NCI-H1048 (cell line): ENCODE measurements at places on chromosomes 2 and 18.

DNA sequence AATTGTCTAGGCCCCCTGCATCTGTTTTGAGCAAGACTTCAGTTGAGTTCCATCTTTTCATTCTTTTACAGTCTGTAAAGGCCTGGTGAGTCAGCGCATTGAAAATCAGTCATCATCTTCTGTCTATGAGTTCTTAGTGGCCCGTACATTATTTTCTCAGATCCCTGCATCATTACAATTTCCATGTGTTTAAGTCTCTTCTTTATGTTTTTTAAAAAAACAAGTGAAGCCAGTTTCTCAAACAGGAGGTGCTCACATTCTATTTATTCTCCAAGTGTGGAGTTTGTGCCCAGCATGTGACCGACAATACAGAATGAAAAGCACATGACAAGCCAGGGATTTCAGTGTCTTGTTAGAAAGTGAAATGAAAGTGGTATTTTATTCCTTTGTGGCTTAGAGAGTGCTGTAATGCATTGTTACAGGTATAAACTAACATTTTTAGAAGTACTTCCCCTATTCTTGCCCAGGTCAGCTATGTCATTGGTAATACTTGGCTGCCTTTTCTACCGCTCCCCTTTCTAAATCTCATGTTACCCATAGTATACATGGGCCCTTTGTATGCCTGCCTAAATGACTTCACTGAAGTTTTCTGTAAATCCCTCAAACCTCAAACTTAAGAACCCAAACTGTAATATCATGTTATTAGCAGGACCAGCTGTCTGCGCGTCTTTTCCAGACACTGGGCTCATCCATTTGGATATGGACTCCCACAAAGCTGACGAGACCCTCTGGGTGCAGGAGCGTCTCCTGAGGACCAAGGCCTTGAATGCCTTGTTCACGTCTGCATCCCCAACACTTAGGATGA lies 67.6 kb downstream of the FEZ2 start:
- DNase-seq: no peak

- no peak for DNase-seq
Observed at GRCh38 chr18:70428439-70428838, 139.6 kb downstream of the SOCS6 start.

GRCh38 chr2:164178835-164179465 lies 442.3 kb downstream of the GRB14 start:
- DNase-seq: no peak

DNA sequence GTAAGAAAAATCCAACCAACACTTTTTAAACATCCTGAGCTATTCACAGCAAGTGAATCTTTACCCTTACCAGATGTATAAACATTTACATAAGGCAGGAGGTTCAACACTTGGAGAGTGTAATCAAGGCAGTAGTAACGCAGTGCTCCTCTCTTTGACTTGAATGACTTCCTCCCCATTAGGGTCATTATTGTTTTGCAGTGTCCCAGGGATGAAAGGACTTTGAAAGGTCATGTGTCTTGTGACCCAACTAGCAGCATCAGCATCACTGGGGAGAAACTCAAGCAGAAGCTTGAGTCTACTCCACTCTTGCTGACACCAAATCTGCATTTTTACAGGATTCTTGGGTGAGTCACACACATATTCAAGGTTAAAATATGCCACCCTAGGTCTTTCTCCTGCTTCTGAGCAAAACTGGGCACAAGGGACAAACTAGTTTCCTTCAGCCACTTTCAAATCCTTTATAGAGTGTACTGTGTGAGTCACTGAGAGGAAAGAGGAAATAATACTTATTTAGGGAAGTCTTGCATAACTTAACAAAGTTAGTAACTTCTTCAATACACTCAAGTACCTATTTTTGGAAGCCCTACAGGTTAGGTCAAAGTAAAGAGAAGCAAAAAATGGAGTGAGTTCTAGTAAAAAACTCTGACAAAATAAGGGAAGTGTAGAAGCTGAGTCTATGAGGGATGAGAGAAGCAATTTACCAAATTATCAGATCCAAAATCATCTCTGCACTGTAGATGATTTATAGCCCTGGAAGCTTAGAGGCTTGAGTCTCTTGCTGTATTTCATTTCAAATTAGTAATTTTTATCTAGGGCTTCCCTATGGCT lies 51.0 kb upstream of the EML4 start:
- no peak for DNase-seq

GRCh38 chr2:236943841-236944513 lies 141.7 kb upstream of the COPS8 start:
- DNase-seq: no peak

DNA sequence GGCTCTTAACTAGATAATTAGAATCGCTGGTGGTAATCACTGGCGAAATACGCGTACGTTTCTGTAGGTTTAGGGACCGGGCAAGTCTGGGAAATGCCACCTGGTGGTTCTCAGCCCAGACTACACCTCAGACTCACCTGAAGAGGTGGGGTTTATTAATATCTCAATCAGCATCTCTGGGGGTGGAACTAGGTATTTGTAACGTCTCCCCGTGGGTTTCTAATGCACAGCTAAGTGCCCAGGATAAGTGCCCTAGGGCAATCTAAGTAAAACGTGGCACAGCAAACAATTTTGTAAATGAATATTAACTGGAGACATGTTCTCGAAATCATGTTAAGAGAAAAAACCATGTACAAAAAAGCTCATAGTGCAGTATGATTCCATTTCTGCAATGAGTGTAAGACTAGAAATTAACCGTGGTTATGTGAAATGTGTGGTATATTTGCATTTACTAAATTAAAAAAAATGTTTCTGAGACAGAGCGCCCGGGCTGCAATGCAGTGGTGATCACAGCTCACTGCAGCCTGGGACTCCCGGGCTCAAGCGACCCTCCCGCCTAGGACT lies 760 bp upstream of the CNOT11 start:
- no peak for DNase-seq

DNA sequence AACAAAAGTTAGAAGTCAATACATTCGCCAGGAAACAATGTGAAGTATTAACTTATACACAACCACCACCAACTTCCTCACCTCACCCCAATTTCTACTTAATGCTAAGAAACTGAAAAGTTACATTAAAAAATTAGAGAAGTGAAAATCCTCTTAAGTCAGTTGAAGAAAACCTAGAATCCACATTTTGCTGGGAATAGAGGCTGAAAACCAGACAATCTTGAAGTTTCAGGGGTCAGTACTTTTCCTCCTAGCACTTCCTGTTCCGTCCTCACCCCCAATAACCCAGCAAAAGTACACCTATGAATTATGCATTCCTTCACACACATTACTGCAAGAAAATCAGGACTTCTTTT lies 6.3 kb downstream of the YES1 start:
- no peak for DNase-seq

DNA sequence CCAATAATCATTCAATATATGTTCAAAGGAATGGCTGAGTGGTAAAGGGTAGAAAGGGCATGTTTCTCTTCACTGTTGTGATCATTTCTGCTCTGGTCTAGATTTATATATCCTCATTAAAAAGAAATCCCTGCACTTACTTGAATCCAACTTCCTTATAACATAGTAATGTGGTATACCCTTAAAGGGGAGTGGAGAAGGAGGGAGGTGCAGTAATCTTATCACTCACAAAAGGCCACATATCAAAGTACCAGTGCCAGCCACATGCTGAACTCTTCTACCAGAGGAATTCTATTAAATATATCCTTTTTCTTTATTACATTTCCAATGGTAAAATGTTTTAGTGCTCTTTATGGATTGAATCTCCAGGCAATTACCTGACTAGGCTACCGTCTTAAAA lies 3.3 kb downstream of the KATNAL2 start:
- DNase-seq: no peak

DNA sequence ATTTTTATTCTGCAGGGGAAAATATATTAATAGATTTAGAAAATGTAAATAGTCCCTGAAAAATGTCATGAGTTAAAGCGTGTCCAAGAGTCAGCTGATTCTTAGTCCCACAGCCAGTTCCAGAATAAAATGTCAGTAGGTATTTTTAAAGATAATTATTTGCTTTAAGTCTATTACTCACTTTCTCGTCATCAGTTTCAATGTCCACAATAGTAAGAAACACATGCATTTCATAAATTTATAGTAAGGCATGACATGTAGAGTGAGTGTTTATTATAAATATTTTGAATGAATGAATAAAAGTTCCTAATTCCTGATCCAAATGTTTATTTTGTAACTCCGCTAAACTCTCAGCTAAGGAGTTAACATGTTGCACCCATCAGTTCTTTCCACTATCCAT lies 1044.0 kb upstream of the PIK3C3 start:
- DNase-seq: no peak

DNA sequence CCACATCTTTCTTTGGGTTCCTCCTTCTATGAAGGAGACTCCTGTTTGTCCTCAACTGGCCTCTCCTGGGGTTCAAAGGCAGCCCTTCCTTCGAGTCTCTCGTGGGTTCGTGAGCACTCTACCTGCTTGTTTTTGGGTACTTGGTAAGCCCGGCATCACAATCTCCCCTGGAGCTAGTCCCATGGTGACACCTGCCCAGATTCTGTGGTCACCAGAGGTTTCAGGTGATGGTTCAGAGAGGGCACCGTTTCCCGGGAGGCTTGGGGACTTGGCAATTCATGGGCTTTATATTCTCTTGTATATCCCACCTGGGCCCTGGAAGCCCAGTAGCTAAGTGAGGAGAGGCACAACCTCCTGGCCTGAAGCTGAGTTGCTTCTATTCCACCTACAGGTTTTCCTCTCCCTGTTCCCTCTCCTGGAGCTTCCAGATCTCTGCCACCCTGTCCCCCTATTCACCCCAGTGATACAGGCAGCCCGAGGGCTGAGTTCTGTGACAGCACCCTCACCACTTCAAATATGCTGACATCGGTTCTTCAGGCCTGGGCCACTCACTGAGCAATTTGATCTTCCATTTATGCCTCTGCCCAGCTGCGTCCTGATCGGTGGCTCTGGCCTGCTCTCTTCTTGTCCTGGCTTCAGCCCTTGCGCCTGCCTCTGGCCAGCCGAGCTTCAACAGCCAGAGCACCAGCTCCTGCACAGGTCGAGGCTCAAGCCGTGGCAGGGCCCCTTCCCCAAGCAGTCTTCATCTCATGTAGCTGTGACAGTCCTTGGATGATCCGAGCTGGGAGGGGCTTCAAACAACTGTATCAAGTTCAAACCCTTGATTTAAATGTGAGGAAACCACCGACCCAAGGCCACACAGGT lies 91.5 kb downstream of the MSH2 start:
- no peak for DNase-seq

DNA sequence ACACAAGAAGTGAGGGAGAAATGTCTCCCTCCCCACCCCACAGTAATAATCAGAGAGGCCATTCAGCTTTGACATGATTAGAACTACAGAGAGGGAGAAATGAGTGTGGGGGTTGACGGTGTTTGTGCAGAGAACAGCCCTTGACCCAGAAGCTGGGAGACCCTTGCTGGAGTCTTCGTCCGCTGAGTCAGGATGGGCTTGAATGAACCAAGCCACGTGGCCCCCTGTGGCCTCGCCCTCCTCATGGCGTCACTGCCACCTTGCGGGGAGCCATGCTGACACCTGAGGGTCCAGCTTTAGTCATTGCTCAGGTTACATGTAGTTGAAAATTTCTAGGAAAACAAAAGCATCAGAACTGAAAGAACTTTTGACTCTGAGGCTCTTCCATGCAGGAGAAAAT lies 101.2 kb downstream of the DGKD start:
- DNase-seq: no peak

GRCh38 chr2:110126906-110127305 lies 11.3 kb upstream of the MALL start:
- DNase-seq: no peak

DNA sequence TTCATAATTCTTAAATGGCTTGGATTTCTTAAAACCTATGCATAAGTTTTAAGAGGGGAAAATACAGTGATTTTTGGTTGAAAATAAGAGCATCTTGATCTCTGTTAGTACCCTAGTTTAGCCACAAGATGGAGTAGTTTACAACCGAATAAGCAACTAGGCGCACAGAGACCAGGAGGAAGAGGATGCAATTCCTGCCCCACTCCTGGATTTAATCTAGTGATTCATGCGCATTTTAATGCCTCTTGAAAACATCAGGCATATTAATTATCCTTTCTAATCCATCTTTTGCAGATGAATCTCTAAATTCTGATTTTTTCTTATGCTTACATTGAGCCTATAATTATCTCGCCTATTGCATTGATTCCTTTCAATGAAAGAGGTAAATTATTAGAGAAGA lies 76.7 kb downstream of the MRPS9 start:
- no peak for DNase-seq

DNA sequence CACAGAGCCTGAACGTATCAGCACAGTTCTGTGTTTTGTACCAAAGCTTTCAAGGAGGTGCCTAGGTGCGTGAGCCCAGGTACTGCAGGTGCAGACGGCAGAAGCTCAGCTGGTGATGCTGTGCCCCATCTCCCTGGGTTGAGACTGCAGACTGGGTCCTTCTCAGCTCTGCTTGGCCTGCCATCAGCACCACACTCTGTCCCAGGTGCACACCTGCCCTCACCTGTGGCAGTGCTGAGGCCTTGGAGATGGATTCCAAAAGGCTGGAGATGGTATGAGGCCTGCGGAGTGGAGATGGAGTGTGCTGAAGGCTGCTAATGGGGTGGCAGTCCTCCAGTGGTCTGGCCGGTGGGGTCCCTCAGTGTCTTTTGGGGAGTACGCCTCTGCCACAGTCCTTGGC lies 9.3 kb downstream of the LDLRAD4 start:
- DNase-seq: no peak

DNA sequence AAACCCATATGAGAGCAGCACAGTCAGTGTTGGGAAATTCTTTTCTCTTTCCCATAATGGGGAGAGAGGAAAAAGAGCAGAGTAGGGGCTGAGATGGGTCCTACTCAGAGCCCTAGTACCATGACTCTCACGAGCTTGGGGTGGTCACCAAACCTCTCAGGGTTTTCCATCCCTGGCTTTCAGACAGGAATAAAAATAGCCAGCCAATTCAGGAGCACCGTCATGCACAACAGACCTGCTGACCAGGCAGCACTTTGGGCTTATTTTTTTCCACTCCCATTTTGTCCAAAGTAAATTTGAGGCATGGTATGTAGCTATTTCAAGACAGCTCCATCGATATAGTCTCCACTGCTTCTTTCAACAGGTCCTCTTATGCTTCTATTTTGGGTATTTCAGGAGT lies 86.4 kb downstream of the TGFA start:
- no peak for DNase-seq

DNA sequence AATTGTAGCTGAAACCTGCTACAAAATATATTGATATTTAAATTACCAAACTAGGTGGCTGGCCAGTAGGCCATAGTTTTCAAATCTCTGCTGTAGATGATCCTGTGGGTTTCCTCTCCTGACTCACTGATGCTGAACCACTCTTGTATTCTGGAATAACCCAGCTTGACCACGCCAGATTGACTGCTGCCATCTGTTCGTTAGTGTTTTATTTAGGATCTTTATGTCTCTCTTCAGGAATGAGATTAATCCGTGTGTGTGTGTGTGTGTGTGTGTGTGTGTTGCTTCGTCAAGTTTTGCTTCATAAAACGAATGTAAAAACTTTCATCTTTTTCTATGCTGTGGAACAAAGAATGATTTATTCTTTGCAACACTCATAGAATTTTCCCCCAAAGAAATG lies 187.1 kb downstream of the DYSF start:
- no peak for DNase-seq

GRCh38 chr2:28997237-28997846 lies 16.2 kb downstream of the TOGARAM2 start:
- DNase-seq: no peak
